Activated naive CD8-positive, alpha-beta T cell treated with anti-CD3 and anti-CD28 coated beads, Interleukin-2, amount 10 ng/mL, durations not matched to agents 7 days and 5 days (primary cell): ENCODE measurements at places on chromosomes 3 and 15. TPM values are rescaled to one million over a fixed set of nuclear protein-coding genes. Genes with fewer than 3 reads are reported as not detected.

Gene FLNB
- 14.6 TPM for total RNA-seq

Gene PDHB
- total RNA-seq: 51.2 TPM

Gene GPR149
- total RNA-seq: not detected

Gene GASK1A
- total RNA-seq: not detected

Gene STRIT1
- total RNA-seq: not detected

Gene TFG
- total RNA-seq: 45.1 TPM

Gene OXNAD1
- total RNA-seq: 77.1 TPM
